Thyroid gland (tissue), 4 donors: ENCODE measurements at places on chromosomes 12 and 14. TPM values are rescaled to one million over a fixed set of nuclear protein-coding genes. Genes with fewer than 3 reads are reported as not detected.

HOXC4 gene
- not detected for total RNA-seq

CPSF6 gene
- total RNA-seq, result 49.1 TPM

HOXC13 gene
- total RNA-seq, result not detected

DEGS2 gene
- 0.54 TPM for total RNA-seq

FGF23 gene
- total RNA-seq, result not detected

IL31 gene
- not detected for total RNA-seq

CD163 gene
- total RNA-seq, result 25.6 TPM

RNASE1 gene
- total RNA-seq, result 81.4 TPM

SLC35E3 gene
- total RNA-seq, result 4.0 TPM

CAPZA3 gene
- not detected for total RNA-seq

NPAS3 gene
- total RNA-seq, result 12.2 TPM

TOMM20L gene
- total RNA-seq, result not detected

CFAP54 gene
- total RNA-seq, result 5.4 TPM

KIF5A gene
- 0.56 TPM for total RNA-seq

DPY19L2 gene
- 63.4 TPM for total RNA-seq

PARPBP gene
- 0.98 TPM for total RNA-seq

TAS2R42 gene
- total RNA-seq, result not detected

AP5M1 gene
- total RNA-seq, result 51.8 TPM

RPGRIP1 gene
- total RNA-seq, result not detected

ABCD4 gene
- 61.2 TPM for total RNA-seq

- no peaks in the 10 kb centered on the region for H3K36me3 ChIP-seq
- DNase-seq, result peak; percentile 26
- no peak overlapping the region for H3K4me3 ChIP-seq
- no peaks in the 10 kb centered on the region for H3K4me1 ChIP-seq
Measured at GRCh38 chr12:26028953-26029735, 70.7 kb downstream of the RASSF8 start.

DNA sequence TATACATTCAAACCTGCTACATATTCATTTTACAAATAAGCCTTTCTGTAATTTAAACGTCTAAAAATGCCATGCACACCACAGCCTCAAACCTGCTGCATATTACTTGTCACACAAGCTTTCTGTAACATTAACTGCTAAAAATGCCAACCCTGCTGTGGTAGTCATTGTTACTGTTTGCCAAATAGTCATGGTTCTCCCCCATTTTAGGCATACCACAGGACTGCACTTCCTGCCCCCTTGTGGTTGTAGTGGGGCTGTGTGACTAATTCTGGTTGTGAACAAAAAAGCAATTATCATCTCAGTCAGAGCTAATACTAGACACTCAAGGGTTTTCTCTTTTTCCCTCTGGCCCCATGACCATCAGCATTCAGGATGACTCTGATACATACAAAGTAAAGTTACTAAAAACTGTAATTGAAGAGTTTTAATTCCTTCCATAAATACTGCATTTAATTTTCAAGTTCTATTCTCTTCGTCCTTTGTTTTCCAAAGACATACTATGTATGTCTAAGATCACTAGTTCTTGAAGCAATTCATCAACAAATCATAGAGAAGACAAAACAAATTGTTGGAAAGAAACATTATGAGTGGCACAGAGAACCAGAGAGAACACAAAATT, 5.7 kb upstream of the SLC35F4 start:
- no peak overlapping the region for H3K4me3 ChIP-seq
- H3K4me1 ChIP-seq, result peaks cover 30% of the 10 kb centered on the region
- no peak overlapping the region for H3K27ac ChIP-seq
- peak; percentile 34 for DNase-seq
- no peaks in the 10 kb centered on the region for H3K36me3 ChIP-seq
- no peaks in the 10 kb centered on the region for H3K27me3 ChIP-seq

- no peaks in the 10 kb centered on the region for H3K36me3 ChIP-seq
- no peaks in the 10 kb centered on the region for H3K27me3 ChIP-seq
- H3K27ac ChIP-seq, result no peak overlapping the region
- H3K4me3 ChIP-seq, result no peak overlapping the region
- H3K4me1 ChIP-seq, result no peaks in the 10 kb centered on the region
- DNase-seq, result no peak
Measured at GRCh38 chr14:97074456-97074855, 277.3 kb downstream of the VRK1 start.

DNA sequence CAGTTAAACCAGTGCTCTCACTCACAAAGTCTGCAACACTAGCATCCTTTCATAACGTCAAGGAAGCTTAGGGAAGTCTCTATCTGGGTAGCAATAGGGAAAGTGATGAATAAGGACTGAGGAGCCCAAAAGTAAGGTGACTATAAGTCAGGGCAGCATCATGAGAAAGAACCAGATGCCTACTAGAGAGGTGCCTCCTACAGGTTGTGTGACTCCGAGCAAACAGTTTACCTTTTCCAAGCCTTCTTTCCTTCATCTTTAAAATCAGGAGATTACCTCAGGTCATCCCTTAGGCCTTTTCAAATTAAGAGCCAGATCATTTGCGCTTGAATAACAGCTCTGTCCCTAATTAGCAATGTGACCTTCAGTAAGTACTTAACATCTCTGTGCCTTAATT, 40.2 kb downstream of the RTN1 start:
- no peaks in the 10 kb centered on the region for H3K36me3 ChIP-seq
- no peak for DNase-seq

DNA sequence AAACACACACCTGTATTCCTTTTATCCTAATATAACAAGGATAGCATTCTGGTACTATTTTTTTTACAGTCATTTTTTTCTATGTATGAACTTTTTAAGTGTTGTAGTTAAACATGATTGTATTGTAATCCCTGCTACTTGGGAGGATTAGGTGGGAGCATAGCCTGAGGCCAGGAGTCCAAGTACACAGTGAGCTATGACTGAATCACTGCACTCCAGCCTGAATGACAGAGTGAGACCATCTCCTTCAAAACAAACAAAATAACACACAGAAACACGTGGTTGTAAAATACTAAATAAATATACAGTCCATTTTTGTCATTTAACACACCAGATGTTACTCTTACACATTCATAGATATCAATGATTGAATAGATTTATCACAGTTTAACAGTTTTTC, 56.9 kb downstream of the MAP4K5 start:
- H3K27me3 ChIP-seq, result no peaks in the 10 kb centered on the region
- peaks cover 27% of the 10 kb centered on the region for H3K36me3 ChIP-seq
- DNase-seq, result no peak
- no peak overlapping the region for H3K27ac ChIP-seq
- H3K4me3 ChIP-seq, result no peak overlapping the region

GRCh38 chr12:120830052-120830940, 73.9 kb downstream of the SPPL3 start:
- peaks cover 64% of the 10 kb centered on the region for H3K4me1 ChIP-seq
- no peaks in the 10 kb centered on the region for H3K36me3 ChIP-seq
- no peaks in the 10 kb centered on the region for H3K27me3 ChIP-seq
- H3K4me3 ChIP-seq, result no peak overlapping the region
- no peak overlapping the region for H3K27ac ChIP-seq
- no peak for DNase-seq

DNA sequence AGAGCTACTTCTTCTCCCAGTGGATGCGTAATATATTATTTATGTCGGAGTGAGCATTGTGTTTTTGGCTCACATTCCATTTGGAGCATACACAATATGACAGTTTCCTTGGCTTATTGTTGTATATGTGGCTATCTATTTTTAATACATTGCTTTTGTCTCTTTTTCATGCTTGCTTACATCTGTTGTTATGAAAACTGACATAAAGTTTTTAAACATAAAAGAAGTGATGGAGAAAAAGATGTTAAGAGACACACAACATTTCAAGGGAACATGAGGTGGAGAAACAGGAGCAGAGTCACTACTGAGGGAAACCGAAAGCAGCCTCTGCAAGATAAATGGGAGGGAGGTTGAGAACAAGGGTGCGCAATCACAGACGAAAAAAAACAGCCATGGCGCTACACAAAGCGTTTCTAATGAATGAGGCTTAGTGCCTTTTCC, 228.4 kb upstream of the NPAS3 start:
- H3K27me3 ChIP-seq, result no peaks in the 10 kb centered on the region
- H3K4me1 ChIP-seq, result peaks cover 4% of the 10 kb centered on the region

- DNase-seq, result peak; percentile 25
- H3K4me1 ChIP-seq, result peaks cover 7% of the 10 kb centered on the region
- no peaks in the 10 kb centered on the region for H3K36me3 ChIP-seq
Measured at GRCh38 chr12:118979763-118980406, 1.5 kb upstream of the SRRM4 start.

- no peak for DNase-seq
- peak overlapping the region; percentile 61 for H3K27ac ChIP-seq
- H3K4me1 ChIP-seq, result peaks cover 60% of the 10 kb centered on the region
- H3K4me3 ChIP-seq, result no peak overlapping the region
- H3K27me3 ChIP-seq, result no peaks in the 10 kb centered on the region
Measured at GRCh38 chr12:121789233-121789781, 4.2 kb downstream of the RHOF start.

- DNase-seq, result no peak
- H3K27ac ChIP-seq, result no peak overlapping the region
Measured at GRCh38 chr14:34219661-34220377, 242.2 kb downstream of the SPTSSA start.

- H3K4me3 ChIP-seq, result peak overlapping the region; percentile 32
- peak; percentile 24 for DNase-seq
- H3K27ac ChIP-seq, result no peak overlapping the region
- H3K4me1 ChIP-seq, result peaks cover 2% of the 10 kb centered on the region
- H3K36me3 ChIP-seq, result no peaks in the 10 kb centered on the region
- peaks cover 4% of the 10 kb centered on the region for H3K27me3 ChIP-seq
Measured at GRCh38 chr12:78863482-78864402, 832 bp upstream of the SYT1 start.

DNA sequence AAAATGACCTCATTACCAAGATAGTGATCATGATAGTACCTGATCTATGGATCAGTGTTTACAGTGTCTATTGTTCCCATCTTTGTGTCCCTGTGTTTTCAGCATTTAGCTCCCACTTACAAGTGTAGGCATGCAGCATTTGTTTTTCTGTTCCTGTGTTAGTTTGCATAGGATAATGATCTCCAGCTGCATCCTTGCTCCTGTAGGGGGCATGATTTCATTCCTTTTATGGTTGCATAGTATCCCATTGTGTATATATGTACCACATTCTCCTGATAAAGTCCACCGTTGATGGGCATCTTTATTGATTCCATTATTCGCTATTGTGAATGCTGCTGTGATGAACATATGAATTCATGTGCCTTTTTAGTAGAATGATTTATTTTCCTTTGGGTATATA, 215.4 kb upstream of the NAV3 start:
- H3K27me3 ChIP-seq, result no peaks in the 10 kb centered on the region
- H3K27ac ChIP-seq, result no peak overlapping the region
- no peaks in the 10 kb centered on the region for H3K4me1 ChIP-seq
- H3K4me3 ChIP-seq, result no peak overlapping the region
- H3K36me3 ChIP-seq, result no peaks in the 10 kb centered on the region
- no peak for DNase-seq

DNA sequence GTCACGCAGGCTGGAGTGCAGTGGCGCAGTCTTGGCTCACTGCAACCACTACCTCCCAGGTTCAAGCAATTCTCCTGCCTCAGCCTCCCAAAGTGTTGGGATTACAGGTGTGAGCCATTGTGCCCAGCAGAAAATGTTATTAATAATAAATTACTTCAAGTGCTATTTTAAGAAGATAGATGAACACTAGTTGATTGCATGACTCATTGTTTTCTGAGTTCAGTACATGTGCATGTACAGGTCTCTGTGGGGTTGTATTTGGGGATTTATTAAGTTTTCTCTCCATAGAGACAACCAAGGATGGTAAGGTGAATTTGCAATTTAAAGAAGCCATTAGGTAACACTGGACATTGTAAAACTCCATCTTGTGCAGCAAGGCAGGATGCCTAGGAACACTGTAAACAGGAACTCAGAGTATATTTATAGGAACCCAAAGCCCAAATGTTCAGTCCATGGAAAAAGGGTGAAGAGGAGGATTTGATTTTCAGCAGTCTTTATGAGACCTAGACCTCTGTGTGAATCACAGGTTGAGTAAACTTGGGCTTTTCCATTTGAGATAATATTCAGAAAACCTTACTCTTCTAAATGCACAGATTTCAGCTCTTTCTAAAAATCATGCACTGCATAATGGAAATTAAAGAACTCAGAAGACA, 49.3 kb upstream of the TMPO start:
- H3K27me3 ChIP-seq, result no peaks in the 10 kb centered on the region
- no peak overlapping the region for H3K27ac ChIP-seq
- no peak overlapping the region for H3K4me3 ChIP-seq

DNA sequence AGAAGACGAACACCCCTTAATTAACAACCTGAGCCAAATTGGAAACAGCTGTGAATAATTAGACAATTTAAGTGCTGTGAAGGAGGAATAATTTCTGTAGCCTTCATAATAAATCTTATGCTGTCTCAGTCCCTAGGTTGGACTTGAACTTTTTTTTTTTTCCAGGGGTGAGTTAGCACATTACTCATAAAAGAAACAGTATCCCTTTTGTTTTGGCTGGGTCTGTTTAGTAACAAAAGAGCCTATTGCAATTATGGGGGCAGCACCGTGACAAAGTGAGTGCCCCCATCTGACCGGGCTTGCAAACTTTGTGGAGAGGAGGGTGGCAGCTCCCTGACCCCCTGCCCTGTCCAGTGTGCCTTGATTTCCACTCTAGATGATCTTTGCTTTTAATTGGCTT, 167.4 kb downstream of the DICER1 start:
- H3K27ac ChIP-seq, result no peak overlapping the region
- H3K27me3 ChIP-seq, result no peaks in the 10 kb centered on the region
- no peaks in the 10 kb centered on the region for H3K36me3 ChIP-seq
- no peaks in the 10 kb centered on the region for H3K4me1 ChIP-seq

DNA sequence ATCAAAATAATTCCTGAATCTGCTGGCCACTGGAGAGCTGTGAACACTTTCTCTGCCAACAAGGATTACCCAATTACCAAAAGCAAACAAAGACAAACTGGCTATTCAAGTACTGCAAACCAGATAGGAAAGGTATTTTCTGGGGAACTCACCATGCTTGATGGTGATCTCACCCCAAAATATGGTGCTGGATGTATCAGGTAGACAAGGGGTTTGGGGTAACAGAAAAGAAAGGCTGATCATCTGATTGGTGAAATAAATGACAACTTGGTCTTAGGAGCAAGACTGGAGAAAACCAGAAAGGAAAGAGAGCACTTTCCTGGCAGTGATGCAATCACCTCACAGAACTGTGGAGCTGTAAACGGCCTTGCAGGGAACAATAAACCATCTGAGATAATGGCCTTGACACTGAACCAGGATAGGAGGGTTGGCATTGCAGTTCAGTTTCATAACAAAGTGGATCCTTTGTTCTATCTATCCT, 31.0 kb upstream of the NPFF start:
- H3K4me1 ChIP-seq, result peaks cover 22% of the 10 kb centered on the region
- peaks cover 53% of the 10 kb centered on the region for H3K36me3 ChIP-seq
- no peak overlapping the region for H3K4me3 ChIP-seq
- peak; percentile 26 for DNase-seq

DNA sequence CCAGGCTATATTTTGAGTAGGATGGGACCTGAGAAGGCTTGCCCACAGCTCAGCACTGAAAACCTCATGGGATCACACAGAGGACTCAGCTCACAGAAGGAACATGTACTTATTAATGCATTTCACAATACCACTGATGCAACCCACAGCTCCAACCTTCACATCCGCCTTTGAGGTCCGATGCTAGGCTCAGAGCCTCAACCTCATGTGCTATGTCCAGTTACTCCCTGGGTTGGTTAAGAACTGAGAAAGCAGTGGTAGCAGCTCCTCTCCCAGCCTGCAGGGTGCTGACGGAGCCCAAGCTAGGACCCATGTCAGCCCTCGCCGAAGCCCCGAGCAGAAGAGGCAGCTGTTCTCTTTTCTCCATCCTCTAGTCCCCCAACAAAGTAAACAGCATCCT, 52.9 kb downstream of the SPTB start:
- no peaks in the 10 kb centered on the region for H3K36me3 ChIP-seq
- no peak overlapping the region for H3K4me3 ChIP-seq
- H3K27me3 ChIP-seq, result no peaks in the 10 kb centered on the region
